Activated CD8-positive, alpha-beta memory T cell treated with anti-CD3 and anti-CD28 coated beads, Interleukin-2, amount 50 U/mL, for 48 hours (primary cell): ENCODE measurements at places on chromosomes 11 and 22.

GRCh38 chr11:8997451-8997850 is 6.3 kb downstream of the NRIP3 start:
- no peak for DNase-seq

GRCh38 chr22:20857838-20858614 is 585 bp downstream of the PI4KA start:
- DNase-seq = peak; percentile 90

DNA sequence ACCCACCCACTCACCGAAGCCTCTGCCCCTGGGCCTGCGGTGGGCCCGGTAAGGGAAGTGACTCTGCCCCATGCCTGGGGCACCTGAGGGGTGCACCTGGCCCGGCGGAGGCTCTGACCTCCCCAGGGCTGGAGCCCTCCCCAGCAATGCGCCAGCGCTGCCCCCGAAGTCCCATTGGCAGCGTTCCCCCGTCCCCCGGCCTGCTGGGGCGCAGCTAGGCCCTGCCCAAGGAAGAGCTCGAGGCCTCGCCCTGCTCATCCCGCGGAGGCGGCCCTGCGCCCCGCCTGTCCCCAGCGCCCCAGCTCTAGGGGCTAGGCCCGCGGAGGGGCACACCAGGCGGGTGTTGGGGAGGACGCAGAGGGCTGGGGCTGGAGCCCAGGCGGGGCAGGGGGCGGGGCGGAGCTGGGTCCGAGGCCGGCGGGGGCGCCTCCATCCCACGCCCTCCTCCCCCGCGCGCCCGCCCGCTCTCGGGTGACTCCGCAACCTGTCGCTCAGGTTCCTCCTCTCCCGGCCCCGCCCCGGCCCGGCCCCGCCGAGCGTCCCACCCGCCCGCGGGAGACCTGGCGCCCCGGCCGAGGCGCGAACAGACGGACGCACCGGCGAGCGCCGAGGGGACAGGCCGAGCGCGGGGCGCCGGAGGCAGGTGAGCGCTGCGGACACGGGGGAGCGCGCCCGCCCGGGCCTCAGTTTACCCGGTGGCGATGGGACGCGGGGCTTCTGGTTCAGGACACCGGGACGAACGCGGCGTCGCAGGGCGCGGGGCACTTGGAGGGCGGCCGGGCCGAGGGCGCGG is at the start of gene EPS8L2:
Gene EPS8L2, plus strand, starts transcription at position 586 of the 793 bp plus-strand sequence. CDS start 3,177 bp downstream, outside the sequence.
- DNase-seq = no peak

DNA sequence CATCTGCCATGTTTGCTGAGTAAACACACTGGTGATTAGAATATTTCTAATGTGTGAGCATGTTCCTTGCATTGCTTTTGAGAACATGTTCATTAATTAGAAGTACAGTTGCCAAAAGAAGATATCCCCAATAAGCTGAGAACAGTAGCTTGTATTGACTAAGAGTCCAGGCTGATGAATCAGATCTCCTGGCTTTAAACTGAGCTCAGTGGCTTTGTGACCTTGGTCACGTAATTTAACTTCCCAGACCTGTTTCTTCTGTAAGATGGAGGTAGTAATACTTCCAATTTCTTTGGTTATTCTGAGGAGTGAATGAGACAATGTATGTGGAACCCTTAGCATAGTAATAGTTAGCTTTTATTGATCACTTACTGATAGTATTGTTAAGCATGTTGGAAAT is 61.9 kb downstream of the CYB5R2 start:
- no peak for DNase-seq

DNA sequence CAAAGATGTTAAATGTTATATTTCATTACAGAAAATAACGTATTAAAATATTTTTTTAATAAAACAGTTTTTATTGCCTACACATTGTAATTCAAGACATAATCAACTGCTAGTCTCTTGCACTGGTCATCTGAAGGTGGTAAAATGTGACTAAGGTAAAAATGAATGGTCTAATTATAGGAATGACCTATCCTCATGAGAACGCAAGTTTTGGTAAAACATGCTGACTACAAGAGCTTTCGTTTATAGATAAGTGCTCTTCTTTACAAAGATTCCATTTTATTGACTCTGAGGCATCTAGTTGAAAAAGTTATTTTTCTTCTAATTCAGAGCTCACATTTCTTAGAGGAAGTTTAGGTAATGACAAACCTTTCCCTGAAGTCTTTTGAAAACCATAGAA is 27.3 kb downstream of the LUZP2 start:
- DNase-seq = no peak
